ENCODE measurements at places on chromosomes 6 and 20.

GRCh38 chr6:38307740-38308139, 332.0 kb downstream of the BTBD9 start:
- DNase-seq: no peak

DNA sequence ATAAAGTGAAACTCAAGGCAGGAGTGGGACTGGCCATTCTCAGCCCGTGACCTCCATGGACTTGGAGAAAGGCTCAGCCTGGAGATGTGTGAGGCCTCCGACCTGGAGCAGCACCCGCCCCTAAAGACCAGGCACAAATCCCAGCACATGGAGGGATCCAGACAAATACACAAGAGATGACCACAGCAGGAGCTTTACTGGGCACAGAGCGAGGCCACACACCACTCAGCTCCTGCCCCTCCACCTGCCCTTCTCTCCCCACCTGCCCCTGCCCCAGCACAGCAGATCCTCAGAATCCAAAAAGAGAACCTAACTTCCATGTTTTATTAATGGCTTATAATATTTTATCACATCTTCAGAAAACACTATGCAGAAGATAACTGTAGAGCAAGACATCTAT, 20.4 kb upstream of the MICB start:
- DNase-seq: no peak

DNA sequence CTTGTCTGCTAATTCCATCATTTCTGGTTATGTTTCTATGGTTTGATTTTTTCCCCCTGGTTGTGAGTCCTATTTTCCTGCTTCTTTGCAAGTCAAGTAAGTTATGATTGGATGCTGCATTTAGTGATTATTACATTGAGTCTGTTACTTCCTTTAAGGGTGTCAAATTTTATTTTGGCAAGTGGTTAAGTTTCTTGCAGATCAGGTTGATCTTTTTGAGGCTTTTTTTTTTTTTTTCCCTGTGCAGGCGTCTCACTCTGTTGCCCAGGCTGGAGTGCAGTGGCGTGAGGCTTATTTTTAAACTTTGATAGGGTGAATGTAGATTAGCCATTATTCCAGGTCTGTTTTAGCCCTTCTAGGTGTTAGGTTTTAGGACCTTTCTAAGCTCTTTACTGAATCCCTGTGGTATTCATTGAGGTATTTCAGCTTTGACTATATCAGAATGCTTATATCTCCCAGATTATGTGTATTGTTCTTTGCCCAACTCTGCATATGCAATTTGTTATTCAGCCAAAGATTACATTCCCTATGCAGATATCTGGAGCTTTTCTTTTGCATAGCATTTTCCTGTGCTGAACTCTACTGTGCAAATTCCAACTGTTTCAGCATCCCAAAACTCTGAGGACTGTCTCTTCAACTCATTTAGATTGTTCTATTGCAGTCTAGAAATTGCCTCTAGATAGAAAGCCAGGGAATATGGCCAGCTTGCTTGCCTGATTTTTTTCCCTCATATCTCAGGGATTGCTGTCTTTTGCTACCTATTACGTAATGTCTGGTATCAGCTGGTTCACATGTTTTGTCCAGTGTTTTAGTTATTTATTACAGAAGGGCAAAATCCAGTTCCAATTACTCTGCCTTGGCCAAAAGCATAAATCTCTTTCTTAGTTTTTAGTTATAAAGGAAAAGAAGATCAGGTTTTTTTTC, 113.3 kb downstream of the AFG1L start:
- DNase-seq: no peak

DNA sequence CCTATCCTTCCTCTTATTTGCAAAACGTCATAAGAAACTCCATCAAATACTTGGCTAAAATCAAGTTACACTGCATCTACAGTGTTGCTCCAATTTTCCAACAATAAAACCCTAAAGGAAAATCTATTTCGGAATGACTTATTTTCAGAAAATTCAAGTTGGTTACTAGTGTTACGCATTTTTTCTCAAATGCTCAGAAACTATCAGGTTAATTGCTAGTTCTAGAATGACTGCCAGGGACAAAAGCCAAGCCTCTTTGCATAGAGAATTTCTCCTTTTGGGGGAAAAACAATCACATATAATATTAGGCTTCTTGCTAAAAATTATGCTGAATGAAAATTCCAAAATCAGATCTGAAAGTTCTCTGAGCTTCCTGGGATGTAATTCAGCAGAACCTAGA, 210.2 kb downstream of the BTBD9 start:
- DNase-seq: no peak

- no peak for DNase-seq
Observed at GRCh38 chr6:134816300-134816699, 133.6 kb downstream of the ALDH8A1 start.

- DNase-seq: no peak
Observed at GRCh38 chr20:4027590-4028265, 12.4 kb upstream of the RNF24 start.

GRCh38 chr20:38252292-38253288, 7.9 kb downstream of the KIAA1755 start:
- DNase-seq: no peak

DNA sequence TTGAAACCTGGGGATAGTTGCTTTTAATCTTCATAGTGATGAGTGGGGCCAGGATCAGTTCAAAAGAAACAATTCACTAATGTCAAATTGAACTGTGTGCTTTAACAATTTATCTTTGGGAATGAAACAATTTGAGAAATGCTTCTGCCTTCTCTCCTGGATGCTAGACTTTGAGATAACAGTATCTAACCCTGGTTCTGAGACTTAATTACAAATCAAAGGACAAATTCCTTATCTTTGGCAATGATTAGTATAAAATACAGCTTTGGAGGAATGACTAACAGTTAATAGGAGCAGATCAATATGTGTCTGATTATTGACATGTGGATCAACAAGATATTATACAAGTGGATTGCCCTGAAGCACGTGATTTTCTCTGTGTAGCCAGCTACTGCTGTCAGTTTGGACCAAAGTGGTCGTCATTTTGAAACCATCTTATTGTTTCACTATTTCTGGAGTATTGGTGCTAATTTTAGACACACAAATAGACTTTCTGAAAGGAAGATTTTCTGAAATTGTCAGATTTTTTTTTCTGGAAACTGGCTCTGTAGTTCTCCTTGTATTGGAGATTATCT, 6.2 kb upstream of the FLRT3 start:
- DNase-seq: no peak

- DNase-seq: no peak
Observed at GRCh38 chr6:56335726-56336125, 88.3 kb upstream of the COL21A1 start.

GRCh38 chr20:62344092-62344491, 23.0 kb downstream of the LAMA5 start:
- DNase-seq: no peak

- no peak for DNase-seq
Observed at GRCh38 chr6:71317441-71317840, 28.8 kb downstream of the OGFRL1 start.

- no peak for DNase-seq
Observed at GRCh38 chr6:43768506-43768860, 1.5 kb upstream of the VEGFA start.

DNA sequence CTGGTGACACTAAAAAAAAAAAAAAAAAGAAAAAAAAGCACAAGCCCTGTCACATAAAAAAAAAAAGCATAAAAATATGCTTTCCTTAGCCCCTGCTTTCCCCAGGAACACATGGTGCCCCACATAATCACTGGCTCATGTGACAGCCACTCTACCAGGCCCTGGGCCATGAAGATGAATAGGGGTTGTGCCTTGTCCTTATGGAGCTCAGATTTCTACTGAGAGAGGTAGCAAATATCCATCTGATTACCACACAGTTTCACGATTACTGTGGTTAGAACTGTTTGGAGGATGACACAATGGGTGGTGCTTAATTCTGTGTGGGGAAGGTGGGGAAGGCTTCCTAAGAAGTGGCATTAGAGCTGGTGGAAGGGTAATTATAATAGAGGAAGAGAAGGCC, 9.3 kb downstream of the RAET1E start:
- no peak for DNase-seq

DNA sequence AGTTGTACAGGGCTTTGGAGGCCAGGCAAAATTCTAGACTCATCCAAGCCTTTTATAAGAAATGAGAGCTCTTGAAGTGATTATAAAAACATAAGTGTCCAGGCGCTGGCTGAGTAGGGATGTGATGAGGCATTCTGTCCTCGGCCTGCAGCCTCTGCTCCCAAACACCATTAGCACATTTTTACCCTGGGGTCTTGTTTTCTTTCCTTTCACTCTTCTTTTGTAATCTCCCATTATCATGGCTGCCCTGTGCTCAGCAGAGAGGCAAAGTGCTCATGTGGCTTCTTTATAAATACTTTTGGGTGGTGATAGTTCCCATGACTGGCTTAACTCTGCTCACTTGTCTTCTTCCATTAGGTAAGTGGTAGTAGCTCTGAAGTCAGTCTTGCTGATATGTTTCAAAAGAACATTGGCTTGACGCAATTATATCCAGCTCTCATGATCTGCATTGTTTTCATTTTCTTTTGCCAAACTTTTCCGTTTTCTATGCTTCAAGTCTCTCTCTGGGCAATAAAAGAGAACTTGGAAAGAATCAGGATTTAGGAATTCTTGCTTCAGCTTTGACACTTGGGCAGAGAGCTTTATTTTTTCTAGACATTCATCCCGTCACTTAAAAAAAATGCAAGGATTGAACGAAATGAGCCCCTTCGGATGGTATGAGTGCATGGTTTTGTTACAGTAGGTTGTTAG, 61.1 kb downstream of the CAP2 start:
- DNase-seq: no peak

DNA sequence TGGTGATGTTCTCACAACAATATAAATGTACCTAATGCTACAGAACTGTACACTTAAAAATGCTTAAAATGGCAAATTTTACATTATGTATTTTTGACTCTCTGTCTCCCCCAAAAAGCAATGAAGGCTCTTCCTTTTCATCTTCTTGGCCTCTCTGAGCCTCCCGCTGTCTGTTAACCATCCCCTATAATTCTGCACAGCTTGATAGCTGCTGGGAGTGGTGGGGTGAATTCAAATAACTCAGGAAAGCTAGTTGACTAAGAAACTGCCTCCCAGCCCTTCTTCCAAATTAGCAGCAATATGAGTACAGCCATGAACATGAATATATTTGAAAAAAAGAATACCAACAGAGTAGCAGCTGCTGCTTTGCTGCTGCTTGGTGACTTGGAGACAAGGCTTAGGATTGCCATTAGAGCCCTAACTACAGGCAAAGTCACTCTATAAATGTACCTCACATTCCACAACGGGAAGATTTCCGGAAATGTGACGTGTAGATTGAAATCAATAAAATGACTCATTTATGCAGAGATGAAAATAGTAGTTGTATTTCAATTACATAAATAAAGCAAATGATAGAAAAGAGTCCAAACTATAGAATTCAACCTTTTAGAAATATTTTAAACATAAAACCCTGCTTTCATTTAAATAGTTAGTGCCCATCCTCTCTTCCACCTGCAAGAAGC, 200.1 kb upstream of the HEY2 start:
- DNase-seq: no peak

GRCh38 chr20:5315807-5316187, 957 bp downstream of the PROKR2 start:
- DNase-seq: no peak

DNA sequence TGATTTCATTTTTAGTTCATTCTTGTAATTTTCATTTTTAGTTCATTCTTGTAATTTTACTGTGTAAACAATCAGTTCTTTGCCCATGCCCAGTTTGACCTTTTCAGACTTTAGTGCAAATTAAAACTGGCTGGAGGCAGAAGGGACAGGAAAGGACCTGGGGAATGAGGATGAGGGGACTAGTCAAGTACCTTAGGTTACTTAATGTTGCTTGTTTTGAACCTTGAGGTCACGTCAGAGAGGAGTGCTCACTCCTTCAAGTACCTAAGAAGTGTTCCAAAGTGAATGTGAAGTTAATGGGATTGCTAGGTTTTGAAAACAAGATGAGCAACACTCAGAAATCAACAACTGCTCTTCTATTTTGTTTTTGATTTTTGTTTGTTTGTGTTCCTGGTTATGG, 82.5 kb downstream of the FOXO3 start:
- DNase-seq: no peak
